Nephron progenitor cell (in vitro differentiated cells): ENCODE measurements at places on chromosomes 6 and 20.

- no peak for DNase-seq
- H3K27ac ChIP-seq: no peak overlapping the region
Observed at GRCh38 chr6:128284128-128284527, 236.3 kb downstream of the PTPRK start.

DNA sequence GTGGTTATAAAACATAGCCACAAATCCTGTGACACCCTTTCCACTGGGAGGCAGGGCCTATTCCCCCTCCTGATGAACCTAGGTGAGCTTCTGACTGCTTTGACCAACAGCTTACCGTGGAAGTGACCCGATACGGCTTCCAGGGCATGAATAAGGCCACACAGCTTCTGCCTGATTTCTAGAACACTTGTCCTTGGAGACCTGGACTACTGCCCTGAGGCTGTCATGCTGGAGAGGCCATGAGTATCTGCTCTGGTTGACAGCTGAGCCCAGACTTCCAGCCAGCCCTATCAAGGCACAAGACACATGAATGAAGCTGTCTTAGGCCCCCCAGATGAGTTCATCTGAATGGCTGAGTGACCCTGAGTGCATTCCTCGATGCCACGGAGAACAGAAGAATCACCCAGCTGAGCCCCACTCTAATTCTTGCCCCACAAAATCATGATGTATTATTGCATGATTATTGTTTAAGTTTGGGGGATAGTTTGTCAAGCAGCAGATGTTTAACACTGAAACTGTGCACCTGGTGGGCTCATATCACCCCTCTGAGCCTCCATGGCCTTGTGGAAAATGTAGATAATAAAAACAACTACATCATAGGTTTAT, 16.6 kb downstream of the TP53RK start:
- no peak overlapping the region for H3K4me3 ChIP-seq
- H3K4me1 ChIP-seq: peaks cover 33% of the 10 kb centered on the region
- peaks cover 45% of the 10 kb centered on the region for H3K36me3 ChIP-seq
- peaks cover 8% of the 10 kb centered on the region for H3K27me3 ChIP-seq
- DNase-seq: no peak

GRCh38 chr6:46850792-46851191, 57.6 kb downstream of the MEP1A start:
- peaks cover 12% of the 10 kb centered on the region for H3K27me3 ChIP-seq
- no peak overlapping the region for H3K4me3 ChIP-seq
- DNase-seq: no peak
- peaks cover 34% of the 10 kb centered on the region for H3K4me1 ChIP-seq

GRCh38 chr6:1075444-1075843, 236.5 kb upstream of the FOXQ1 start:
- no peaks in the 10 kb centered on the region for H3K36me3 ChIP-seq
- H3K4me3 ChIP-seq: no peak overlapping the region
- no peak overlapping the region for H3K27ac ChIP-seq
- peaks cover 4% of the 10 kb centered on the region for H3K27me3 ChIP-seq

DNA sequence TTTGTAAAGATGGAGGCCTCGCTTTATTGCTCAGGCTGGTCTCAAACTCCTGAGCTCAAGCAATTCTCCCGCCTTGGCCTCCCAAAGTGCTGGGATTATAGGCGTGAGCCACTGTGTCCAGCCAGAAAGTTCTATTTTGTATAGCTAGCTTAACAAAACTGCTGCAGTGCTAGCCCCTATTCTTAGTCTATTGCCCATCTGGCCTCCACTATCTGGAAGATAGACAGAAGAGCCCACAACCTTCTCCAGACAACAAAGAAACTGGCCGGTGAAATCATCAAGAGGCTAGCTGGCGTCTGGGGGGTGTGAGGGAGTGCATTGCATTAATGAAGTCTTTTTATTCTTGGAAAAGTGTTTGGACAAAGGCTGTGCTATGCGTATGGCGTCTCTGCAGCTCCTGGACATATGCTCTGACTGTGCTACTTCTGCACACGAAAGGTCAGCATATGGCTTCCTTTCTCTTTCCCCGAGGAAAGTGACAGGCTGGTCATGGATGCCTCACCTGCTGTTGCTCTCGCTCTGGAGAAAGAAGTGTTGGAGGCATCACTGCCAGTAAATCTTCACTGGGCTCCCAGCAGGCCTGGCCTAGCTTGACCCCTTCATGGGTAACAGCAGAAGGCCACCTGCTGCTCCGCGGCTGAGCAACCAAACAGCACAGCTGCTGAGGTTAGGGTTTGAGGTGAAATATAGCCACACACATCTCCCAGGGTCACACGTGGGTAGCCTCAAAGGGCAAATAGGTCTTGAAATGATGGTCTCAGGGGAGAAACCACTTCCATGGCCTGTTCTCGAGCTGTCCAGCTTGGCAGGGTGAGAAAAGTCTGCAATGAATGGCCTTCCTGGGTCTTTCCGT, 95.1 kb upstream of the IYD start:
- H3K27me3 ChIP-seq: peaks cover 67% of the 10 kb centered on the region
- H3K27ac ChIP-seq: peak overlapping the region; percentile 81
- peak; percentile 76 for DNase-seq
- peaks cover 87% of the 10 kb centered on the region for H3K4me1 ChIP-seq
